ENCODE measurements at places on chromosomes 2 and 18.

GRCh38 chr18:62881509-62882016 is 166.2 kb downstream of the PHLPP1 start:
- peaks cover 22% of the 10 kb centered on the region for H3K4me1 ChIP-seq
- peak; percentile 23 for DNase-seq
- H3K27ac ChIP-seq, result no peak overlapping the region
- H3K4me3 ChIP-seq, result no peak overlapping the region

- H3K27me3 ChIP-seq, result no peaks in the 10 kb centered on the region
- peak overlapping the region; percentile 24 for H3K27ac ChIP-seq
- H3K4me1 ChIP-seq, result peaks cover 39% of the 10 kb centered on the region
- no peak for DNase-seq
- H3K4me3 ChIP-seq, result no peak overlapping the region
Measured at GRCh38 chr2:85137156-85137555, 4.0 kb downstream of the TCF7L1 start.

DNA sequence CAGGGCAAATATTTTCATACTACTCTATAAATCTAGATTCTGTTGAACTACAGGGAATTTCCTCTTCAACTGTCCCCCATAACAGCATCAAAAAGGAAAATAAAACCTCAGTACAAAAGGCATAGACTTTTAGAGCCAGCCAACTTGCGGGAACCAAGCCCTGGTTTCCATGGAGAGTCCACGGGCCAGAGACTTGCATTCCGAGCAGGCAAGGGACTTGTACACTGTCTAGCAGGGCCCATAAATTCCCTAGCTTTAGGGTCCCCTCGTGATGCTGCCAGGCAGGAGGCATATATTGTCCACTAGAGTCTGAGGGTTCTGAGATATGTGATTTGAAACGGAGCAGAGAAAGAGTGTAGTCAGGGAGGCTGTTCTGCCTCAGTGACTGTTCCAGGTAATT is 153.1 kb upstream of the SLC14A2 start:
- no peaks in the 10 kb centered on the region for H3K4me1 ChIP-seq
- H3K27me3 ChIP-seq, result no peaks in the 10 kb centered on the region
- no peaks in the 10 kb centered on the region for H3K36me3 ChIP-seq
- no peak overlapping the region for H3K27ac ChIP-seq
- no peak for DNase-seq
- no peak overlapping the region for H3K4me3 ChIP-seq

GRCh38 chr2:137175246-137175645 is 409.9 kb downstream of the THSD7B start:
- H3K4me1 ChIP-seq, result no peaks in the 10 kb centered on the region
- H3K4me3 ChIP-seq, result no peak overlapping the region
- DNase-seq, result no peak
- H3K36me3 ChIP-seq, result no peaks in the 10 kb centered on the region
